D721Med (cell line): ENCODE measurements at places on chromosomes 2 and 18.

DNA sequence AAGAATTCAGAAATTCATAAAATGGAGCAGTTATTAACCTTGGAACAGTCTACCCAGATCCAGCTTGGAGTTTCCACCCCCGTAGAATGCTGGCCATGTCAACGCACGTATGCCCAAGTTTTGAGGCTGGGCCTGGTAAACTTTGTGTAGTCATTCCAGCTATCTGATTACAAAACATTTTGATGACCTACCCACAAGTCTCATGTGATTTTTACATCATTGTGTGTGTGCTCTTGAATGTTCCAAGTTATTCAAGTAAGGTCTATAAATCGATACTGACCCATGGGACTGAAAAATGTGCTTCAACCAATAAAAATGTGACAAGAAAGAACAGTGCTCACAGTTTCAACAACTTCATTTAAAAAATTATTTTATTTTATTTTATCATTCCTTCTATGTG lies 32.5 kb upstream of the ICOS start:
- DNase-seq, result no peak

DNA sequence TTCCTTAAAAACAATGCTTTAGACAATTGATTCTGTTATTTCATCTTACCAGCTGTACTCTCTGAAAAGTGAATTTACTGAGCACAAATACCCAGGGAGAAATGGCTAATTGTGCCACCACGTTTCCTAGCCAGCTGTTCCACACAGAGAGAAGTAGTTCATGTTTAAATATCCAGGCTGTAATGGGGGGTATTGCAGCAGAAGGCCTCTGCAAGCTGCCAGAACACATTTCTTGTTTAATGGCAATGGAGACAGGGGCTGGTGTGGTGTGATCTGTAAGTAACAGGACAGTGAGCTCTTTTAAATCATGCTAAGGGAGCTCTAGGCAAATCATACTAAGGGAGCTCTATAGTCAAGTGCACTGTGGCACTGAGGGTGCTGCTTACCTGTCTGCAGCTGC lies 809.2 kb downstream of the CNTNAP5 start:
- DNase-seq, result no peak

- DNase-seq, result no peak
These were observed 36.3 kb downstream of the NRXN1 start for GRCh38 chr2:50995610-50996009.

GRCh38 chr2:233671290-233672161 lies at the start of gene UGT1A9:
Gene UGT1A9 (plus strand): TSS chr2:233671898. CDS start chr2:233671935, 37 bp downstream.
- DNase-seq, result no peak

- DNase-seq, result no peak
These were observed 39.8 kb downstream of the HRH4 start for GRCh38 chr18:24500217-24500616.

DNA sequence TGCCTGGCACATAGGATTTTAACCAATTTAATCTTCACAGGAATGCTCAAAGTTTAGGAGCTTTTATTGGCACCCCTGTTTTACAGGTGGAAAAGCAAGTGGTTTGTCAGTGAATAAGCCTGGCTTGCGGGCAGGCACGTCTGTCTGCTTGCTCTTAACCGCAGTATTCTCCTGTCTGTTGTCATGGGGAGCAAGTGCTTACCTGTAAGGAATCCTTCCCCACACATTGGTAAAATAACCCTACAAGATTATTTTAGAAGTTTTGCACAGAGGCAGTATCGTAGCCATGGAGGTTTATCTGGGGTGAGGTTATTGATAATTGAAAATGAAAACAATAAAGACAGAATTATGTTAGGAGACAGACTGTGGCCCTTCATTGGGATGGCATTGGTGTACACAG lies 174.9 kb downstream of the AGAP1 start:
- DNase-seq, result no peak

DNA sequence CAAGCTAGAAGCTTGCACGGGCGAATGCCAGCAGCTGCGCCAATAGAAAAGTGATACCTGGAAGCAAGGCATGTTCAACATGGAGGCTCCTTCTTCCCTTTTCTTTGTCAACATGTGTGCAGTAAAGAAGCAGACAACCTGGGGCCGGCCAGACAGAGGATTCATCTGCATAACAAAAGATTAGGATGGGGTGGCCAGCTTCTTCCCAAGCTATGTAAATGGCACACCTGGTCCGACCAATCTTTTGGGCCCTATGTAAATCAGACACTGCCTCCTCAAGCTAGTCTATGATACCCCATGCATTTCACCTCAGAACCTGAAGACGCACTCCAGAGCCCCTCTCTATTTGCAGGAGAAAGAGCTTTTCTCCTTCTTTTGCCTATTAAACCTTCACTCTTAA lies 66.4 kb upstream of the TGFA start:
- DNase-seq, result no peak

DNA sequence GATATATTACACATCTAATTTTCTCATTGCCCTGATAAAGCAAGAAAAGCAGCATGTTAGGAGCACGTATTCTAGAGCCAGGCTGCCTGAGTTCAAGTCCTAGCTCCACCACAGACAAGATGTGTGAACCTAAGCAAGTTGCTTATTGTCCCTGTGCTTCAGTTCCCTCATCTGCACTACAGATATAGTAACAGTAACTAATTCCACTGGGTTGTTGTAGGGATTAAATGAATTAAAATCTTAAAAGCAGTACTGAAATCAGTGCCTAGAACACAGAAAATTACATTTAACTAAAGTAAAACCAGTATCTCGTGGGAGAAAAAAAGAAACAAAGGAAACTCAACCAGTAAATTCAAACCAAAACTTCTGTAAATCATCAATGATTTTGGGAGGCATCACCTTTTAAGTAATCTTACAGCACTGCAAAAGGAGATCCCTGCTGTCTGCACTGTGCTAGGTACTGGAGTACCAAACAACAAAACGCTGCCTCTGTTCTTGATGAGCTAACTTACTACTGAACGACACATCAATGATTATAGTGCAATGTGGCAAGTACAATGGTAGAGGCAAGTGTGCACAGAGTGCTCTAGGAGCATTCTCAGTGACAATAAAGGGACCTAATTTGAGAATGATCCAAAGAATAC lies 7.9 kb downstream of the MAP3K2 start:
- DNase-seq, result no peak

GRCh38 chr18:28905509-28905908 lies 728.6 kb upstream of the CDH2 start:
- DNase-seq, result no peak

GRCh38 chr18:55906536-55906935 lies 318.5 kb upstream of the TCF4 start:
- no peak for DNase-seq

DNA sequence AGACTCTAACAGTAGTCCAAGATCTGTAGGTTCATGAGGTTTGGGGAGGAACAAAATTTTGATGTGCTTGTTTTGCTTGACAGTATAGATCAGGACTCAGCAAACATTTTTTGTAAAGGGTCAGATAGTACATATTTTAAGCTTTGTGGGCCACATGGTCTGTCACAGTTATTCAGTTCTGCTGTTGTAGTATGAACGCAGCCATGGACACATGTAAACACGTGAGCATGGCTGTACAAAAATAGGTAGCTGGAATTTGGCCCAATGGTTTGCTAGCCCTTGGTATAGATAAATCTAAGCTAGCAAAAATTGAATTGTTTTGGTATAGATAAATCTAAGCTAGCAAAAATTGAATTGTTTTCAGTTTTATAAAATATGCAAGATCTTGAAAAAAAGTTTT lies 120.5 kb downstream of the HIBCH start:
- no peak for DNase-seq

GRCh38 chr2:236568068-236568921 lies 1.3 kb upstream of the ACKR3 start:
- DNase-seq, result no peak

DNA sequence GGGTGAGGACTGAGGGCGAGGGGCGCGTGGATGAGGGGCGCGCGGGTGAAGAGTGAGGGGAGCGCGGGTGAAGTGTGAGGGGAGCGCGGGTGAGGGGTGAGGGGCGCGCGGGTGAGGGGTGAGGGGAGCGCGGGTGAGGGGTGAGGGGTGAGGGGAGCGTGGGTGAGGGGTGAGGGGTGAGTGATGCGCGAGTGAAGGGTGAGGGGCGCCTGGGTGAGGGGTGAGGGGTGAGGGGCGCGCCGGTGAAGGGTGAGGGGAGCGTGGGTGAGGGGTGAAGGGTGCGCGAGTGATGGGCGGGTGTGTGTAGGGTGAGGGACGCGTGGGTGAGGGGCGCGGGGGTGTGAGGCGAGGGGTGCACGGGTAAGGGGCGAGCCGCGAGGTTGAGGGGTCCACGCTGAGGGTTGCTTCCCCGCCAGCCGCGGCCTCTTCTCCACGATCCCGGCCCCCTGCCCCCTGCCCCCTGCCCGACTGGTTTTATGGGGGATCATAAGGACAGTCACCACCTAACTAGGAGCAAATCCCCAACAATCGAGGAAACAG lies 1.1 kb upstream of the SLC66A2 start:
- no peak for DNase-seq

- no peak for DNase-seq
These were observed 56.7 kb downstream of the TNS1 start for GRCh38 chr2:217946051-217946450.
